CD4-positive, alpha-beta memory T cell (primary cell): ENCODE measurements at places on chromosomes 3 and 15.

DNA sequence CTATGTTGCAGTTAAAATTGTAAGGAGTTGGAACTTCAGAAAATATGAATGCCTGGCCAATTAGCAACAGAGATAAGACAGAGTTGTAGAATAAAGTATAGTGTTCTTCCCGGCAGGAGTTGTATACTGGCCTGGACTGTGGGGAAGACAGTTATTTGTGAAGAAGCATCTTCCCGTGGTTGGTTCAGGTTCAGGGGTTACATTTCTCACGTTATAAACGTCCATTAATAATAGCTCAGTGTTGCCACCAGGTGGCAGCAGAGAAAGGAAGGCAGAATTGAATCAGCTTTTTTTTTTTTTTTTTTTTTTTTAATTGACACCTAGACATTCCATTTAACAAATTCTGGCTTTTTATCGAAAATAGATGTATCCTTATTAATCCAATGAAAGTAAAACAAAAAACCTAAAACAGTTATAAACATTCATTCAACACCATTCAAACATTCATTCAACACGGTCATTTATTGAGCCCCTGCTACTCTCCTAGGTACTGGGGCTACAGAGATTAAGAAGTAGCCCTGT lies 66.4 kb upstream of the NR2E3 start:
- peak; percentile 53 for DNase-seq

- DNase-seq: no peak
These were observed 30.1 kb upstream of the AQP9 start for GRCh38 chr15:58108117-58108516.

- DNase-seq: no peak
These were observed 405.4 kb upstream of the TBL1XR1 start for GRCh38 chr3:177602601-177603147.

DNA sequence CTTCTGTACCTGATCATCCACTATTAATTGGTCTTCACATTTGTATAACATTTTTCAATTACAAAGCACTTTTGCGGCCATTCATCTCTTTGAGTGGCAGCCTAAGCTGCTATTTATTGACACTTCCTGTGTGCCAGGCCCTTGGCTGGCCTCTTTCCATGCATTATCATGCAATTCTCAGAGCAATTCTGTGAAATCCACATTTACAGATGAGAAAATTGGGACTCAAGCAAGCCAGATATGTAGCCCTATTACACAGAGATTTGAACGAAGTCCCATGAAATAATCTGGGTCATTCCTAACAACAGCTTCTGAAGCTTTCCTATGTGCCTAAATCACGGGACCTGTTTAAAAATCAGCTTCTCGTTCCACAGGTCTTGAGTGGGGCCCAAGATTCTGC lies 17.4 kb downstream of the SLC6A1 start:
- DNase-seq: no peak

DNA sequence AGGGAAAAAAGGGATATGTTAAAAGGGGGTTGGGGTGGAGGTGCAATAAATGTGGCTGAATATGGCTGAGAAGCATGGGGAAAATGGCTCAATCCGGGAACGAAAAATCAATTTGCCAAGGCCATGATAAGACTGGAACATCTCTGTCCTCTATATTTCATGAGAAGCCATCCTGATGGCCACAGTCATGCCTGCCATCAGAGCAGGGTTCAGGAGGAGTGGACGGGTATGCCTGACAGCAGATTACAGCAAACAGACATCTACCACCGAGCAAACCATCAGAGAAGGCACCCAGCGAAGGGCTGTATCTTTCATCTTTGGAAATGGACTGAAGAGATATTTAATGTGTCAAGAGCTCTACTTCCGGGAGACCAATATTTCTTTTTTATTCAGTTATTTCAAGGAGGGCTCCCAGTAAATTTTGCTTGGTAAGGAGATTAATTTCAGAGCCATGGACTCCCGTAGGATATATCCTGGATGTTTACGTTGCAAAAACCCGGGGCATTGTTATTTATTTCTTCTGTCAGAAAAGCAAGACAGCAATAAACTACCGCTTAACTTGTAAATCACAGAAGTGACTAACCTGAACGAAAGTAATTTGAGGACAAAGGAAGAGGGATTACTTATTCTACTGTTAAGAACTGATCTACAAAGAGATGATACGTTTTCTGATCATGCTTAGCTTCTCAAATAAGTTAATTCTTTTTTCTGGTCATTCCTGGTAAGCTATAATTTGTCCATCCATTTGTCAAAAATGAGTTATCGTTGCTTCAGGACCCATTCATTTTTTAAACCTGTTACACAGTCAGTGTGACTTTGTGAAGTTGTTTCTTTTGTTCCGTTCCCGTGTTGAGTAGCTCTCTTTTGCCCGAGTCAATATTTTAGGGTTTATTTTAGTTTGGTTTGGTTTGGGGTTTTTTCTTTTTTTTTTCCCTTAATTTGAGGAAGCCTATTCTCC lies 80.6 kb upstream of the CHD2 start:
- no peak for DNase-seq

- DNase-seq: no peak
These were observed 105.1 kb upstream of the GALNT15 start for GRCh38 chr3:16069149-16069922.

DNA sequence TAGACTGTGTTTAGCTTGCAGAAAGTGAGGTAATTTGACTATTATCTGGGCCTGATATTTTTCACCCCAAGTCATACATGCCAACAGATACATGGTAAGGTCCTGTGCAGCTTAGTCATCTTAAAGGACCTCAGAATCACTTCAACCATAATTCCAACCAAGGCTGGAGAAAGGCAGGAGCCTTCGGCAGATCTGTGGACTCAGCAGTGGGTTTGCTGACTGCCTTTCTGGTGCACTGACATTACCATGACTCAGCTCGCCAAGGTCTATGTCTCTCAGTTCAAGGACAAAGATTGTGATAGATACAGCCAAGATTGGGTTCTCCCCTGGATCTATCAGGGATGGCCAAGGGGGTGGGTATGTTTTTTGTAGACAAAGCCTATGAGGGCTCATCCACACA lies 32.7 kb downstream of the LYZL4 start:
- no peak for DNase-seq

DNA sequence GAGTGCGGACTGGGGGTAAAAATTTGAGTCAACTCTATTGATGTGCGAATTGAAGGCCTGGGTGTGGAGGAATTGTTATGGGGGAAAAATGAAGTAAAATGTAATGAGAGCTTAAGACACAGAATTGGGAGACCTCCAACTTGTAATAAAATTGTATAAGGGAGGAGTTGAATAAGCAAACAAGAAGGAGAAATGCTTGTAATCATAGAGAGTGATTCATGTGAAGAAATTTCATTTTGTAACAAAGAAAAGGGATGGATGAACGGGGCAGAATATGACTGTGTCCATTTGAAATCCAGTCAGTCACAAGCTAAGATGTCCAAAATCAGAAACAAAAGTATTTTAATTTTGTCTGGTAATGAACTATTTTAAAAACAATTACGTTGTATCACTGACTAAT lies 552.3 kb downstream of the NAALADL2 start:
- no peak for DNase-seq

DNA sequence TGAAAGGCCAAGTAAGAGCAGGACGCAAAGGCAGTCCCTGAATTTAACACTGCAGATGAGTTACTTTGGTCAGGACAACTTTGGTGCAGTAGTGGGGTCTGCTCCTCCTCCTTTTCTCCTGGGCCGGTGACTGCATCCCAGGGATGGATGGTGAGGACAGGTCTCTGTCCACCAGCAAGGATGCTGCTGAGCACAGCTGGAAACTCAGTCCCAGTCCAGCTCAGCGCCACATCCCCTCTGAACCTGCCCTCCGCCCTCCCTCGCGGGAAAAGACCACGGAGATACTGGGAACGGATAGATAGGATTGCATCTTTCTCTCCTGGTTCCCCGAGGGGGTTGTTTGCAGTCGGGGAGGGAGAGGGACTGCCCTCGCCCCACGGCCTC lies 13.8 kb downstream of the GRAMD2A start:
- DNase-seq: no peak

GRCh38 chr3:178476886-178477285 lies 59.4 kb upstream of the KCNMB2 start:
- no peak for DNase-seq

GRCh38 chr15:27491666-27492621 lies 521.0 kb downstream of the GABRG3 start:
- DNase-seq: no peak

DNA sequence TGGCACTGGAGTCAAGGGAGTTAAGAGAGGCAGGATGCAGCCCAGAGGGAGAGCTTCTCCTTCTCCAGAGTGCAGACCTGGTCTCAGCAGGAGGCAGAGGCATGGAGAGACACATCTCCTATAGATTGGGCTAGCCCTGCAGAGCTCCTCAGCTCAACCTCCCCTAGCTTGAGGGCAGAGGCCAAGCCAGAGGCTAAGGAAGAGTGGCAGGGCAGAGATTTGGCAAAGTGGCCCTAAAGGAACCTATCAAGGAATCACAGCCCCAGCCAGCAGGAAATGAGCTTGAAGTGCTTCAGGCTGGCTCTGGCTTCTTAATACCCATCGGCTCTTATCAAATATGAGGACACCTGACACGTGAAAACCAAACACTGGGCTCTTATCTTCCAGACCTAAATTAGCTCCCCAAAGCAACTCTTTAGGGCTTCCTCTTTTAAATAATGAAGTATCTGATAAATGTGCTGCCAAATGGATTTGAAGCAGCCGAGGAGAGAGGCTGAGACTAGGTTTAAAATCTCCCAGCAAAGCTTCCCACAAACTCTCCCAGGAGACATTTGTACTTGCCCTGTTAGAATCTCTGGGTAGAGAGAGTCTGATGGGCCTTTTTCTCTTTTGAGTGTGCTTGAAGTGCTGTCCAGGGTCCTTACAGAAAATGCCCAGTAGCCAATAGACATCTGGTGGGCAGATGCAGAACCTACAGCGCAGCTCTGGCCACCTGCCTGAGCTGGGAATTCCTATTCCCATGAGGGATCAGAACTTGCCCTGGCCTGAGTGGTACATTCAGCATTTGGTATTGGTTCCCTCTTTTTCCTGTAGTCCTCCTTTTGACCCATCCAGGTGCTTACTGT lies 271.4 kb downstream of the CLSTN2 start:
- DNase-seq: no peak

- no peak for DNase-seq
These were observed 172.5 kb downstream of the NTRK3 start for GRCh38 chr15:88083811-88084760.
